AG04449 (cell line): ENCODE measurements at places on chromosomes 2 and 18.

DNA sequence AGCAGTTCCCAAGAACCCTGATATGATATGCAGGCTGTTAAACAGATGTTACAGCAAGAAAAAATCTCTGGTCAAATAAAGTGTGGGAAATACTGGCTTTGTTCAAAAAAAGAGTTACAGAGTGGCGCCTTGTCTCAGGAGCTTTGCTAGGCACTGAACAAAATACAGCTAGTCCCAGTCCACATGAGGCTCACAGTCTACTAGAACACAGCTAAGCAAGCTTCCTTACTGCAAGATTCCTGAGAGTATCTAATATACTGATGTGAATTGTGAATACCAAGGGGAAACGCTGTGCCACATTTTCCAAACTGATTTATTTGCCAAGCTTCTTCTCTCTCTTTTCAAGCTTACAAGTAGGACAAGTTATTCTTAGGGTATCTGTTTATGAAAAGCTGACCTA, 188.8 kb upstream of the NABP1 start:
- no peak for DNase-seq

DNA sequence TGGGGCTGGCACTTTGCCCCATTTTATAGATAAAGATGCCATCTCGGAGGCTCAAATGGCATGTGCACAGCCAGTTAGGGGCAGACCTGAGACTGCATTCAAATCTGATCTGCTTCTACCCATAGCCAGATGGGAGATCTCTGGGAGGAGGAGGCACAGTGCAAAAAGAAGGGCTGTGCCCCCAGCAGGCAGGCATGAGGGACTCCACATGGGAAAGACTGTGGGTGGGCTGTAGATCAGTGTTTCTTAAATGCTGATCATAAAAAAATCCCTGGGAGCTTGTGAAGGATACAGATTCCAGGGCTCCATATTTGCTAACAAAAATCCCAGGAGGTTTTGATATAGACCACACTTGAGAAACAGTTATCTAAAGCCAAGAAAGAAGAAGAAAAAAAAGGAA, 15.2 kb downstream of the PAX8 start:
- DNase-seq = no peak

GRCh38 chr18:28398471-28398870, 221.5 kb upstream of the CDH2 start:
- no peak for DNase-seq

- no peak for DNase-seq
These were observed 499.4 kb downstream of the GALR1 start for GRCh38 chr18:77749089-77749488.

DNA sequence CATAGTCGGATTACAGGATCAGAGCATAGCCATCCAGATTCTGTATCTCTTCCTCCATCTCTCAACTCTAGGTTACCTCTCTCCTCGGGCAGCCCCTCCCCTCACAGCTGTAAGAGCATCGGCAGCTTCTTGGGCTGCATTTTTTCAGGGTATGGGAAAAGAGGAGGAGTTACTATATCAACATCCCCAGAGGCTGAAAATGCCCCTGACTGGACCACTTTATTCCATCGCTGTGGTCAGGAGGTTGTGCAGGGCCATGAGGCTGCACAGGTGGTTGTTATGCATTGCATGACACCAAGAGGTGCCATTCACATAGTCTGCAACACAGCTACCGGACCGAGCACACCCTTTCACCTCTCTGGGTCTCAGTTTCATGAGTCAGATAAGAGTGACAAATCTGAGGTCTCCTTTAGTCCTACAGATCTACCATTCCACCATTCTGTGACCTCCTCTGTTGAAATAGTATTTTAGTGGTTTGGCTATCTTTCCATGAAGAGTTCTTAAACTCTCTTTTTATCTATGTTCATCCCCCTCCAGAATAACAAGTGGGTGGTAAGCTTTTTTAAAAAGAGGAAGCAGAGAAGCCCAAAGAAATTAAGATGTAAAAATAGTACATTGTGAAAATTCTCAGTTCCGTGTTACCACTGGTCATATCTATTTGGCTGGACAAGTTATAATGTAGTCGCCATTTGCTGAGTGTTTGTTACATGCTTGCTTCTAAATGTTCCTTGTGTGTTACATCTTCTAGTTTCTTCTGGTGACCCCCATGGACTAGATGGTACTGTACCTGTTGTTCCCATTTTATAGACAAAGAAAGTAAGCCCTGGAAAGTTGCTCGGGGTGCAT, 56.6 kb upstream of the SLC1A4 start:
- no peak for DNase-seq

DNA sequence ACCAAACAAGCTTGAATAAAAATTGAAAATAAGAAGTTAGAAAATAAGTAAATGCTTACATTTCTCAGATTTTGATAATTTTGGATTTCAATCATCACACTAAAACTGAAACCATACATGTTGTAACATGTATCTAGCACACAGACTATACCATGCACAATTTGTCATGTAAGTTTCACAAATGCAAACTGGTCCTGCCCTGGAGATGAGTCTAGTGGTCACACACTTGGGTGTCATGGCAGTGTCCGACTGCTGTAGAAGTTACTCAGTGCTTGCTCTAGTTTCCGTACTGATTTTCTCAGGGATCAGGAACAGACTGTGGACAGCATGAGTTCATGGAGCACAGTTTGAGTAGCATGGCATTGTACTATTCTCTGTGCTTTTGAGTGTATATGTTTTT, 182.9 kb upstream of the RMP24 start:
- DNase-seq = no peak

- DNase-seq = no peak
These were observed 129.4 kb downstream of the TCF4 start for GRCh38 chr18:55458456-55459203.

DNA sequence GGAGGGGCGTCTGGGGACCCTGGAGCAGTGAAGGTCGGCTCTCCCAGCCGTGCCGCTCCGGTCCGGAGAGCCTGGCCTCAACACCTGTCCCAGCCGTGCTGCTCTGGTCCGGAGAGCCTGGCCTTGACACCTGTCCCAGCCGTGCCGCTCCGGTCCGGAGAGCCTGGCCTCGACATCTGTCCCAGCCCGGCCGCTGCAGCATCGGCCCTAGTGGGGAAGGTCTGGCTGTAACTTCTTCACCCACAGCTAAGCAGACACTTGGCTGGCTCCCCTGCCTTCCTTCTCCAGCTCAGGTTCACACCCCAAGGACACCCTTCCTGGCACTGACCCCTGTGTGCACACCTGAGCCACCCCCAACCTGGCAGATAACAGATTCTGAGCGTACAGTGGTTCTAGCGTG, 4.6 kb downstream of the KCNG2 start:
- DNase-seq = no peak

GRCh38 chr2:234747833-234748559, 203.8 kb upstream of the SH3BP4 start:
- DNase-seq = no peak

- DNase-seq = no peak
These were observed 17.2 kb upstream of the UGT1A9 start for GRCh38 chr2:233654501-233654900.

DNA sequence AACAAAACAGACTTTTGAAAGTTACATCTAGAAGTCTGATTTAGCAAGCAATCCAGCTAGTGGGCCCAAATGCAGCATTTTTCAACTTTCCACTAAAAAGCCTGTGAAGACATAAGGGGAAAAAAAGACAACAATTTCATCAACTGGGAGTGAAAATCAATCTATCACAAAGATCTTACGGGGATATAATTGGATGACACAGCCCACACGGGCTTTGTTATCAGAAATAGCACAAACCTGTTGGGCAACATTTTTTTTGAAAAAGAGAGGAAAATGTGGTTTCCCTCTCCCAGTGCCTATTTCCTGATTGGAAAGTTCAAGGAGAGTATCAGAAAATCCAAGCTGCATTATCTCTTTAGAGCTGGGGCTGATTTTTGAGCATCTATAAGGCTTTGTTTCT, 132.7 kb downstream of the EVA1A start:
- DNase-seq = no peak

DNA sequence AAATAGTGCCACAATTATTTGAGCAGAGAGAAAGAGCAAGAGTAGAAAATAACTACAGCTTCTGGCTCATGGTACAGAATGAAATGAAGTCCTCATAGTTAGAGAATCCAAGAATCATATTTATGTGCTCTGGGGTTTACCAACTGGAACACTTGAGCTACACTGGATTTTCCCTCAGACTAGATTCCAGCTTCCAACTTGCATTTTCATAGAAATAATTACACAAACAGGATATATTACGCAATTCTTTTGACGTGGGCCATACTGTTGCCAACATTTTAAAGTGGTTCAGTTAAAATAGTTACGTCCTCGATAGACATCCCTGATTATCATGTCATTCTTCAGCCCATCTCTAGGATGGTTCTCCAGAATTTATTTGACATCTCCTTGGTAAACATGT, 129.2 kb downstream of the ETAA1 start:
- DNase-seq = peak; percentile 58

- no peak for DNase-seq
These were observed 824.0 kb downstream of the SLC4A3 start for GRCh38 chr2:220451438-220451837.

DNA sequence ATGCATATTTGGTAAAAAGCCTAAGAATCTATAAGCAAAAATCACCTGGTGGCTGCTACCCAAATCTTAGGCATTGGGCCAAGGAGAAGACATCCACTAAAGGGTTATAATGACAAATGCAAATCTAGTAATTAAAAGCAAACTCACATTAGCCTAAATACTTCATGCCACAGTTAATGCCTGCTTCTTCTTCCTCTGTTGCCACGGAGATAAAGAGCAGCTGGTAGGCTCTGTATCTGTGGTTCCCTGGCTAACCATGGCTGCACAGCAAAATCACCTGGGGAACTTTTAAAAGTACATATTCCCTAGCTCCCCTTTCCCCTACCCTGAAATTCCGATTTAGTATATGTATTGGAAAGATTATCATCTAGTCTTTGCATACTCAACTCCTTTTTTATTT, 114.3 kb downstream of the LNPK start:
- no peak for DNase-seq

DNA sequence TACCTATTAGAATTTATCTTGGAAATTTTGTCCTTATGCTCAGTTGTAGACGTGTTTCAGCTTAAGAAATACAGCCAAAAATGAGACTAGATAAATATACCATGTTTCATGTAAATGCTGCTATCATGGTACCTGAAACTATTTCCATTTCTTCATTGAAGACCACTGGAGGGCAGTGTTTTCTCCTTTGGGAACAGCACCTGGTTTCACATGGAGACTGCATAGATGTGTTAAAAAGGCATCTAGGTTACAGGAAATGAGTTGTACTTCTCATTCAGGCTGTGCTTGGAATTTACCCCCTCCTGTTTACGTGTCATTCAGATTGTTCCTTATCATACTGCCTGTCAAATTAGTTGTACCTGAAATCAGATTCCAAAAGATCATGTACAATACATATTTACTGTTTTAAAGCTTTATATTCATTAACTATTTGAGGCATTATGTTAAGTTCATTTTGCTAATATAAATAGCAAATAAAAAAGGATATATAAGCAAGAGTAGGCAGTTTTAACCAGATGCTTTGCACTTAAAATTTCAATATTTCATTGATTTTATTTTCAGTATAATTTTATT, 57.3 kb upstream of the PSMD14 start:
- DNase-seq = no peak

DNA sequence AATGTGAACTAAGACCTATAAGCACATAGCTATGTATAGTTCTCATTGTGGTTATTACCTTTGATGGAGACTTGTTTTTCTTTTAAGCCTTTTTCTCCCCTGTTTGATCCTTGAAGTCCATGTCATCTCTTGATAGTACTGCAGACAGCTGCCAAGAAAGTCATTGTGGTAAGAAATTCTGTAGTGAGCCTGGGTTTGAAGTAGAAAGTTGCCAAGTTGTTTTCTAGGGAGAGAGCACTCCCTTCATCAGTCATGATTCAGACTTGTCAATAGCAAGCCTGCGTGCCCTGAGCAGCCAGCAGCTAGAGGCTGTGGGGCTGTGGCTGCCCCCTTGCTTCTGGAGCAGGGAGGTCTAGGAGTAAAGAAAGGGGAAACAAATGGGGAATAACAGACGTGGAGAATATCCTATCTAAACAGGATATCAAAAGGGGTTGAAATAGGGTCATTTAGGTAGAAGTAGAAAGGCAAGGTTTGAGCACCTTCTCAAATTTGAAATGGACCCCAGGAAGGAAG, 8.4 kb downstream of the SP5 start:
- DNase-seq = no peak

DNA sequence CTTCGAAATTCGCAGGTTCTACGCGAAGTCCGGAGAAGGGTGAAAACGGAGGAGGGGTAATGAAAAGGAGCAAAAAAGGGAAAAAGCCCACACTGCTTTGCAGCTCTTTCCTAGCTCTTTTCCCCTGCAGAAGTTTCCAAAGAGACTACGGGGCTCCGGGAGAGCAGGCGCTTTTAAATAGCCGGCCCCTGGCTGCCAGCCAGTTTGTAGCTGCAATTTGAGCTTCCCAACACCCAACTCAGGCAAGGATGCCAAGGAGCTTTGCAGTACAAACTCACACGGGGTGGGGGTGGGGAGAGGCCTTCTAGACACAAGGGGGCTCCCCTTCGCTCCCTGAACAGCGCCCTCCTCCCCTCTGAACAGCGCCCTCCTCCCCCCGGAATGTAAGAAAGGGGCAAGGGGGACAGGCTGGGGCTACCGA, at the start of gene IGFBP5:
Gene IGFBP5, minus strand, starts transcription at position 149 of the 421 bp plus-strand sequence. CDS start 774 bp downstream, outside the sequence.
- no peak for DNase-seq

DNA sequence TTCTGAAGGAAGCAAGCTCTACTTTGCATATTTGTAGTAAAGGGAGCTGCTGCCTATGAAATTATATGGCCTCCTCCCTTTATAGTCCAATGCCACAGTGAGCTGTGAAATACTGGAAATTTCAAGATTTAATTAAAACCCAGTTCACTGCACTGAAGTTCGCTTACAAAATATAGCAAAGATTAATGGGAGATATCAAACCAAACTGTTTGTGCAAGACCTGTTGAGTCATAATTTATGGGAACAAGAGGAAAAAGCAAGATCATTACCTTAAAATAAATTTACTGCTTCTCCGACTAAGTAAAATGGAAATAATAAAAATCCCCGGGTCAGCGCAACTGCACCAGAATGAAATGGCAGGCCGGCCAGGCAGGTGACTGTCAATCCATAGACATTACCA, 215.5 kb upstream of the RAB6C start:
- no peak for DNase-seq

DNA sequence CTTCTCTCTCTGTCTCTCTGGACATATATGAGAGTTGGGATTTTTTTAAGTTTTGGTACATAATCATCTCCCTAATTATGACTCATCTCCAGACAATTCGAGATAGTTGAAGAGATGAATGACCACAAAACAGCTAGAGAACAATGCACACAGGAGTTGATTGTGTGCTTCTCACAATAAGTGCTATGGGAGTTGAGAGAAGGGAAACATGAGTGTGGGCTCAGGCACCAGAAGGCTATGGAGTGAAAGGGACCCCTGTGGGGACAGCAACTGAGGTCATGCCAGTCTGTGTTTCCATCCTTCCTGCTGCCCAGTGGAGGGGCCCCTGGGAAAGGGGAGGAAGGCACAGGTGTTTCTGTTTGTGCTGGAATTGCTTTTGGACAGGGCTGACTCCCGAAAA, 6.5 kb upstream of the YWHAQ start:
- DNase-seq = no peak

- no peak for DNase-seq
These were observed 150.3 kb downstream of the UBE2E3 start for GRCh38 chr2:181130686-181131085.
